Esophagus squamous epithelium (tissue), 5 donors: ENCODE measurements at places on chromosomes 2 and 18. TPM values are rescaled to one million over a fixed set of nuclear protein-coding genes. Genes with fewer than 3 reads are reported as not detected.
A peak's percentile ranks its signal among the peaks of the same experiment; 100 is the strongest.

DNA sequence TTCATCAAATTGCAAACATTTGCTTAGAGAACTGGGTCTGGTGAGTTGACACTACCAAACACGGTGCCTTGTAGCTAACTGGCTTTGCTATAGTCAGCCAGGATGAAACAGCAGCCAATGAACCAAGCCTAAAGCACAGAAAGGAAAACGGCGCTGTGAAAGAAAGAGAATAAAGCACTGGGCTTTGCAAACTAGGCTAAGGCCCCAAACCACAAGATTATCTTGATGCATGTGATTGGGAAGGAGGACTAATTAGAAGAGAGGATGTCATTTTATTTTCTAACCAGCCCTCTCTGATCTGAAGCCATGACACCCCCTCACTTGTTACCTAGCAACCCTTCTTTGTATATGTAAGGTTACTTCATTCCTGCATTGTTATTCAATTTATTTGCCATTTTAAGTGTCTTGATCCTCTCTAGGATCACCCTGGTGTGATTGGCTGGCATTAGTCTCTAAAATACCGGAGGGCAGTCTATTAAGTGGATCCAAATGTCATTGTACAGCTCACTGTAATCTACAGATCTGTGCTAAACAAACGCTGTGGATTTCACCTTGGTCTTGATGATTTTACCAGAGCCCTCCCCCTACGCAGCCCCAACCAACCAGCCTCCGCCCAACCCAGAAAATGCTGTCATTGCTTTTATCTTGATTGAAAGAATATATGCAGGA is 395.4 kb upstream of the ACVR2A start:
- DNase-seq: no peak
- no peak overlapping the region for H3K27ac ChIP-seq
- no peak overlapping the region for H3K4me3 ChIP-seq
- no peaks in the 10 kb centered on the region for H3K36me3 ChIP-seq

DNA sequence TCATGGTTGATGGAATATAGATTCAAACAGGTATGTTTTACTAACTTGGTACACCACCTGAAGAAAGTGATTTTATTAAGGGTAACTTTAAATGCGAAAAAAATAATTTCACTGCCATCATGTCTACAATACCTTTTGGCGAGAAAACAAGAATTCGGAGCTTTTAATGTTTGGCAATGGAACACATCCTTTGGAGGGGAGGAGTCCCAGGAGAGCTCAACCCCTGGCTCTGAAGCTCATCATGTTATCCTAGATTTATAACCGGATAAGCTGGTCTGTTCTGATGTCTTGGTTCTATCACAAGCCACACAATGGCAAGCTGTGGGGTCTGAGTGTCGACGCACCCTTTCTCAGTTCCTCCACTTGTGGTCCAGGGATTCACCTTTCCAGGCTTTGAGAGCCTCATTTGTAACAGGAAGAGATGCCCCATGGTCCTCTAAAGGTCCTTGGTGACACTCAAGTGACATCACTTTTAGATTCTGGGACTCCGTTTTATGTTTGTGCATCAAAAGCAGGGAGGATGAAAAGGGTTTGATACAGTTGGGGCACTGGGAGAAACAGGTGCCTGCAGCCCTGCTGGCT is 172.7 kb downstream of the BCL2 start:
- no peaks in the 10 kb centered on the region for H3K27me3 ChIP-seq
- H3K27ac ChIP-seq: no peak overlapping the region
- H3K36me3 ChIP-seq: no peaks in the 10 kb centered on the region
- H3K4me1 ChIP-seq: peaks cover 10% of the 10 kb centered on the region
- DNase-seq: no peak
- H3K4me3 ChIP-seq: no peak overlapping the region

DNA sequence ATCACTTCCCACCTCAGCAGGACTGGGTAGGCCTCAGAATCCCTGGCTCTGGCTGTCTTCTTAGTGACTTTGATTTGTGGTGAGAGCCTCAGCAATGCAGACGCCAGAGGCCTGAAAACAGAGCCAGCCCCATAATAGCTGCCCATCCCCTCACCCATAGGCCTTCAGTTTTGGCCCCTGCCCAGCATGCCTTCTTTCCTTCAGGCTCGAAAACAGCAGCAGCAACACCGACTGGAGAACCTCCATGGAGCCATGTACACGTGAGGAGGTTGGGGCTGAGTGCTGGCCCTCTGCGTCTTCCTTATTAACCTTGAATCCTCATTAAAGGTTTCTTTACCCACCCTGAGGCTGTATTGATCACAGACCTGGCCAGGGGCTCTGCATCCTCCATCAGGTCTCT is 1.7 kb downstream of the RNF181 start:
- peaks cover 31% of the 10 kb centered on the region for H3K4me1 ChIP-seq
- DNase-seq: no peak
- H3K4me3 ChIP-seq: no peak overlapping the region
- H3K27me3 ChIP-seq: no peaks in the 10 kb centered on the region
- peaks cover 12% of the 10 kb centered on the region for H3K36me3 ChIP-seq
- H3K27ac ChIP-seq: no peak overlapping the region

GRCh38 chr2:42169874-42170521 is 845 bp downstream of the EML4 start:
- peak overlapping the region; percentile 94 for H3K4me3 ChIP-seq
- no peaks in the 10 kb centered on the region for H3K36me3 ChIP-seq
- H3K4me1 ChIP-seq: peaks cover 15% of the 10 kb centered on the region
- peak overlapping the region; percentile 96 for H3K27ac ChIP-seq
- H3K27me3 ChIP-seq: no peaks in the 10 kb centered on the region

DNA sequence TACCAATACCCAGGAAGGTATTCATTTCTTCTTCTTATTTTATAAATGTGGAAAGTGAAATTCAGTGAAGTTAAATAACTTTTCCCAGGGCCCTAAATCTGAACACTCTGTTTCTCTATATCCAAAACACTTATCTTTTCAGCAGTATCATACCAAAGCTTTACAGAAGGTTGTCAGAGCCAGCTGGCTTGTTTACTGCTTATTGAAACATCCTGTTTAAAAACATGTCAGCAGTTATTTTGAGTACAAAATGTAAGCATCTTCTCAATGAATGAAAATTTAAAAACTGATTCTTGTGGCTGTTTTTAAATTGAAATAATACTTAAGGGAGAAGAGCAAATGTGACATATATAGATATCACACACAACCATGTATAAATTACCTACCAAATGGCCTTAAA is 11.3 kb upstream of the CDH19 start:
- H3K27ac ChIP-seq: no peak overlapping the region
- H3K4me1 ChIP-seq: no peaks in the 10 kb centered on the region
- no peak overlapping the region for H3K4me3 ChIP-seq
- no peak for DNase-seq
- H3K27me3 ChIP-seq: no peaks in the 10 kb centered on the region

Gene IL37
- not detected for total RNA-seq
